Stimulated activated naive CD4-positive, alpha-beta T cell (primary cell): ENCODE measurements at places on chromosomes 1 and 21.

GRCh38 chr21:31656199-31657095 lies 3.0 kb upstream of the SOD1 start:
- DNase-seq: no peak

DNA sequence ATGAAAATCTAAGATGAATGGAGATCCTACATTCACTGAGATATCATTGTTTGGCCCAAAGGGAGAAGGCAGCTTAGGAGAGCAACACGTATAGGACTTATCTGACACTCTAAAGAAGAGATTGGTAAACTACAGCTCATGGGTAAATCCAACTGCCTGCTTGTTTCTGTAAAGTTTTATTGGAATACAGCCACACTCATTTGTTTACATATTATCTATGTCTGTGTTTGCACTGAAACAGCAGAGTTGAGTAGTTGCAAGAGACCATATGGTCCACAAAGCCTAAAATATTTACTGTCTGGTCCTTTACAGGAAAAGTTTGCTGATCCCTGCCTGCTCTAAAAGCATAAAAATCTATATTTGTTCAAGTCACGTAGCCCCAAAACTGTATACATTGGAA lies 14.3 kb upstream of the LRRC53 start:
- no peak for DNase-seq

- DNase-seq: no peak
Observed at GRCh38 chr1:62712336-62713243, 24.4 kb upstream of the DOCK7 start.

GRCh38 chr1:165492845-165493373 lies 48.0 kb upstream of the RXRG start:
- no peak for DNase-seq

DNA sequence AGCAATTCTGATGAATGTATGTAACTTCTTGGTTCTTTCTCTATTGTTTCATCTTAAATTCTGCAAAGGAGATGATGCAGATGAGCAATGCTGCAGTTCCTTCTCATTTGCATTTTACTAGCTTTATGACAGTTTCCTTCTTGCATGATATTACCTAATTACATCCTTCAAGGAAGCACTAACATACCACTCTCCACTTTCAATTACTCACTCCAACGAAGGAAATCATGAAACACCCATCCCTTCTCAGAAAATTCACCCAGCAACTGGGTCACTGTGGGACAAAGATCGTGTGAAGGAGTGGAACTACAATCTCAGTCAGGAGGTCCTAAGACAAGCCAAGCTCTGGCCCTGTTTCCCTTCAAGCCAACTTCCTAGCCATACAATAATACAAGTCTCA lies 142.3 kb downstream of the CHD1L start:
- DNase-seq: no peak

DNA sequence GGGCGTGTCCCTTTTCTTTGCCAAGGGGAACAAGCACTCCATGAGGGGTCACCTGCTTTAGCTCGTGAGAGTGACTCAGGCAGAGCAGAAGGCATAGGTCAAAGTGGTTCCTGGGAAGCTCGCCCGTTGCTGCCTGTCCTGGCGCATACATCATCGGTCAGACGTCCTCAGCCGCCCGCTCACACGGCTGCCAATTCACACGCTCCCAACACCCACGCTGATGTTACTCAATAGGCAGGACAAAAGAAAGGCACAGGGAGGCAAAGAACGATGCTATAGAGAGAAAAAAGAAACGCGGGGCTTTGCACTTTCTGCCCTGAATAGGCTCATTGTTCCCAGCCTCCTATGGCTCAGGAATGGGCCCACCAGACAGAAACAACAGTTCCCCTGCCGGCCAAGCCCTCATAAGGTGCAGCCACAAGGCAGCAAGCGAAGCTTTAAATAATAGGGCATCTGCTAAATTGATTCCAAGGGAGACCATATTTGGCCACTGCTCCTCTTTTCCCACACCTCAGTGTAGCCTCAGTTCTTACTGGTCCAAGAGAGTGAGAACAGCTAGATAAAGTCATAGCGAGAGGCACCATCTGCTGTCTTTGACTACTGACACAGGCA lies 38.7 kb downstream of the VTCN1 start:
- no peak for DNase-seq

GRCh38 chr1:201460814-201461644 lies 8.0 kb downstream of the PHLDA3 start:
- DNase-seq: no peak
